ENCODE measurements at places on chromosomes 4 and X.

DNA sequence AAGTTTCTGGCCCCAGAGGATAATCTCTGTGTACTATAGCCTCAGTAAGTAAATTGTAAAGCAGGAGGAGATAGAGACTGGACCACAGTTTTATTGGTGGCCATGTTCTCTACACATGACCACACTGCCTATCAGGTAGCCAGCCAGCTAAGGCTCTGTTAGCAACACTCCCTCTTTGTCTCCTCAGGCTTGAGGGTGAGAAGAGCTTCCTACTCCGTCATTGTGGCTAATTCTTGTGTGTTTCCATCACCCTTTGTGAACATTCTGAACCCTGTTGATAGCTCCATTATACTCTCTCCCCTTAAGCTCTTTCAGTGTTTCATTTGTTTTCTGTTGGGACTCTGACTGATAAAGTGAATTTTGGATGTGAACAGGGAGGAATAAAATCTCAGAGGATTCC is 233.4 kb downstream of the CFAP299 start:
- DNase-seq, result no peak

DNA sequence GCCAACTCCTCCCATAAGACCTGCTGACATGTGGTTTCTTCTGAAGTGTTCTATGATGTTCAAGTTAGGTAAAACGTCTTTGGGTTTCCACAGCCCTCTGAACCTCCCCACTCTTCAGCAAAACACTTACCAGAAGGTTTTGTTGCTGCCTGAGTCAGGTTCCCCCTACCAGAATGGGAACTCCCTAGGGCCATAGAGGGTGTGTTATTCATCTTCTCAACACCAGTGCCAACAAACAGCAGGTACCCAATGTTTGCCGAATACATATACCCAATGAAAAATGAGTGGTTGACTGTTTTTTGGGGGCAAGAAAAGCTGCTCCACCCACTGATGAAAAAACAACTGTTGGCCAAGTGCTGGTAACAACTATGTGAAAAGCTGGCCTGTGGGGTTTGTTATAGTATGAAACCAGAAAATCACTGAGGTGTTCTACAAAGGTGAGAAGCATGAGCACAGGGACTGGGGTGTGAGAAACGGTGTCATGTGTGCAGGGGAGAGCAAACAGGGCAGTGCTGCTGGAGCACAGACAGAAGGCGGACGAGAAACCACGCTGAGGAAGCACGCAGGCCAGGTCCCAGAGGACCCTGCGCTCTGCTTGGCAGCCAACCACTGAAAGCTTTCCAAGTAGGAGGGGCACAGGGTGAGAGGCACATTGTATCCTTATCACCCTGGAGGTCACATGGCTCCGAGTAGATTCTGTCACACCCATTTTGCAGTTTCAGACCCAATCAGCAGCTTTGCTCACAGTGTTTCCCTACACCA is 28.8 kb downstream of the ATP8A1 start:
- DNase-seq, result no peak

GRCh38 chr4:3651267-3651845 is 114.8 kb upstream of the ADRA2C start:
- DNase-seq, result no peak

DNA sequence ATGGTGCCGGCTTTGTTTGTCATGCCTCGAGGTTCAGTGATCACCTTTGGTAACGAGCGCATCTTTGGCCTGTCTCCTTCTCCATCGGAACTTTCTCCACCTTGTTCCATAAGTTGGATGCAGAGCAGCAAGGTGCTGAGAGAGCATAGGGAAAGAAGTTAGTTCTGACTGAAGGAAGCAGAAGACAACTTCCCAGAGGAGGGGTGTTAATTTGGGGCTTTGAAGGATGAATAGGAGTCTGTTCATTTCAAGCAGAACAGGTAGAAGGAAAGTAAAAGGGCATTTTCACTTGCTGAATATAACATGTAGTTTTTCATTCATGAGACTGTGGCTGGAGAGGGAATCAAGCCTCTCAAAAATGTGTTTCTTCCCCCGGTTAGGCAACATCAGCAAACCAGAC is 232.0 kb upstream of the PSAPL1 start:
- no peak for DNase-seq

GRCh38 chrX:66602381-66602938 is 36.4 kb downstream of the EDA2R start:
- DNase-seq, result no peak

GRCh38 chrX:30039768-30040167 is 175.6 kb upstream of the MAGEB2 start:
- DNase-seq, result no peak

DNA sequence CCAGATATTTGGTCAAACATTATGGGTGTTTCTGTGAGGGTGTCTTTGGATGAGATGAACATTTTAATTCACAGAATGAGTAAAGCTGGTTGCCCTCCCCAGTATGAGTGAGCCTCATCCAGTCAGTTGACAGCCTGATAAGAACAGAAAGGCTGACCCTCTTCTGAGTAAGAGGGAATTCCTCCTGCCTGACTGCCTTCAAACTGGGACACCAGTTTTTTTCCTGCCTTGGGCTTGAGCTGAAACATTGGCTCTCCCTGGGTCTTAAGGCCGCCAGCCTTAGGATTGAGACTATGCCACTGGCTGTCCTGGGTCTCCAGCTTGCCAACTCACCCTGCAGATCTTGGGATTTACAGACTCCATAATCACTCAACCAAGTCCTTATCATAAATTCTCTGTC is 14.5 kb upstream of the MAML3 start:
- no peak for DNase-seq

GRCh38 chr4:81605271-81605670 is 133.6 kb upstream of the RASGEF1B start:
- no peak for DNase-seq

- no peak for DNase-seq
These were observed 285.9 kb upstream of the ARSJ start for GRCh38 chr4:114265342-114265741.

DNA sequence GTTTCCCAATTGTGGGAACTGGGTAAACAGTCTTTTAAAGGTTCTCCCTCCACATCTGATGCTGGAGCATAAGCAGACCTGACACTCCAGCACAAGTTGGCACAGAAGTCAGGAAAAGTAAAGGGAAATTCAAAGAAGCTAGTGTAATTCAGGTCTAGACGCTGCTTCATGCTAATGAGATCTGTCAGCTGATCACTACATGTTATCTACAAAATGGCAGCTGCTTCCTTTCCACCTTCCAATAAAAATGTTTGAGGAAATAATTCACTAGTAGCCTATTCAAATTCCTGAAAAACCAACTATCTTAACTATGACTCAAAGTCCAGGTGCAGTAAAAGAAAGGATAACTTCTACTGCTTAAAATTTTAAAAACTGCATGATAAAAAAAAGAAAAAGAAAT is 29.3 kb downstream of the DCAF8L2 start:
- DNase-seq, result no peak

DNA sequence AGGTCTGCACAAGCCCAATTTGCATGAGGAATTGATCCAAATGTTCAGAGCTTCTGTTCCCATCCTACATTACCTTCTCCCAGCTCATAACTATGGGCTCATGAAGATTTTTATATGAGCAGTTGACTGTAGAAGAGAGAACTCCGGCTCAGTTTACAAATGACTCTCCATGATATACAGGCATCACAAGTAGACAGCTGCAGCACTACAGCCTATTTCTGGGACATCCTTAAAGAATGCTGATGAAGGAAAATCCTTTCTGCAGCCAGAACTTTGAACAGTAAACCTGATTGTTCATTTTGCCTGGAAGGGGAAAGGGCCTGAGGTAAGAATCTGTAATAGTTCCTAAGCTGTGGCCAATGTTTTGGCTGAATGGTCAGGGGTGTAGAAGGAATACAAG is 174.1 kb upstream of the CXCL13 start:
- DNase-seq, result no peak

DNA sequence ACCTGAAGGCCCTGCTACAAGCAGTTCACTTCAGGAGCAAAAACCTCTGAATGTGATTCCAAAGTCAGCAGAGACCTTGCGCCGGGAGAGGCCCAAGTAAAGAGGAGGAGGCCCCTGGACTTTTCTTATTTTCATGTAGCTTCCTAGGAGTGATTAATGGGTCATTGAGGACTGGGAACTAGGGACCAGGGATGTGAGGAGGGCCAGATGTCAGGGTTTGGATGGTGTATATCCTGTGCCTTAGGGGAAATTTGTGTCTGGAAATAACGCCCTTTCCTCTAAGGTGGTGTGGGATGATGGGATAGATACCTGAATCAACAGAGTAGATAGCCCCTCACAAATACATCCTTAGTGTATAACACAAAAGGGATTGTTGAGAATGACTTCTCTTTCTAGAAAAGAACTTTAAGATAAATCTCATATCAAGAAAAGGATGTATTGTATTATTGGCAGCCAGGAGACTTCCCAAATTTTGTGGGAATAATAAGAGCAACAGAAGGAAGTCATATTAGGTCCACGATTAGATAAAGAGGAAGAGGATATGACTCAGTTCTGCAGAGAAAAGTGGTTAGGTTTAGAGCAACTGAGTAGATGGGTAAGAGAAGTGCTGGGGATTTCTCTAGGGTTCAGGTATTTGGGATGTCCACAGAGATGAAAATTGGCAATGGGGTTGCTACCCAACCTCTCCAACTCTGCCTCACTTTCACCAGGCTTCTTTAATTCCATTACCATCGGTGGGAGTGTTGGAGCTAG is 1.1 kb downstream of the ITGB1BP2 start:
- peak; percentile 43 for DNase-seq

GRCh38 chr4:174592256-174592984 is 70.1 kb upstream of the HPGD start:
- no peak for DNase-seq

GRCh38 chrX:149570668-149571067 is 16.6 kb downstream of the MAGEA9B start:
- no peak for DNase-seq

DNA sequence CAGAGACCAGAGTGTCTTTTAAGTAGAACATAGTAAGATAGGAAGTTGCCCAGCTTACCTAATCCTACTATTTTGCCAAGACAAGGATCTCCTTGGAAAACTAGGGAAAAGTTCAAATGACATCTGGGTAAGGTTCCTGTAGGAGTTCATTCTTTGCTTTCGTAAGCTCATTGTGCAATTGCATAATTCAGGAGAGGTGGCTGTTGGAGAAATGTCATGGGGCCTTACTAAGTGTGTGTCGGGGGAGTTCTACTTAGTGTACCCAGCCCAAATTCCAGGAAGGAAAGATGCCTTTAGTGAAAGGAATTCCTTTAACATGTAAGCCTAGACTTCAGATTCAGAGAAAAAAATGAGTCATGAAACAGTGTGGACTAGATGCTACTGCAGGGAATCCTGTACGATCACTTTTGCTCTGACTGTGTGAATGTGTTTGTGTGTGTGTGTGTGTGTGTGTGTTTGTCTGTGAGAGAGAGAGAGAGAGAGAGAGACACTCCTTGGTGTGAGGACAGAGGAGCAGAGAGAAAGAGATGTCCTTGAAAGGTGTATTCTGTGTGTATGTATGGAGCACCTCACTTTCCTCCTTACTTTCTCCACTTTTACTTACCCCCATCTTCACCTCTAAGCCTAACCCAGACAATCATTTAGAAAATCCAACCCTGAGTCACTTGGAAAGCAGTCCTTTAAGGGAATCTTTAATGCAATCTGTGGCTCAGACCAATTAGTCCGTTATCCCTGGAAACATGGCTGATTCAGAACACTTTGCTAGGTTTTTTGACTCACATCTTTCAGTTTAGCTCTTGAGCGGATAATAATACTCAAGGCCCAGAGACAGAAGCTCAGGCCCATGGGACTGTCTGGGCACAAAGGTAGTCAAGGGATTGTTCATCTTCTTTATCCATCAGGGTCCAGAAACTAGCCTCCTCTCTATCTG is 114.5 kb upstream of the ACSL4 start:
- no peak for DNase-seq

- DNase-seq, result no peak
These were observed 56.3 kb downstream of the CCDC149 start for GRCh38 chr4:24856586-24856985.

DNA sequence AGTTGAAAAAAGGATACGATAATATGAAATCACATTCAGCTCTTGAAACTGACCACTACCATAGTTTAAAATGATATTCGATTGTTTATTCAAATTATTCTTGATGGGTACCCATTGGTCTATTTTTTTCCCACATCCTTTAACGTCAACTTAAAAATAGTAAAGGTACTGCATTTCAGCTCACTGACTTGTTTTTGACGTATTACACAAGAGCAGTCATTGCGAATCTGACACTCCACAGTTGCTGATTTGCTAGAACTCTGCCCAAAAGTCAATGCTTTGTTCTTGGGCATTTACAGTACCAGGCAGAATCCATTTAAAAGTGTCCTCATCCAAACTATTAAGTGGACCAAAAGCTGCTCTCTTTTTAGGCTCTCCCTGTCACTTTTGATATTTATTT is 1.2 kb upstream of the PDS5A start:
- DNase-seq, result no peak

DNA sequence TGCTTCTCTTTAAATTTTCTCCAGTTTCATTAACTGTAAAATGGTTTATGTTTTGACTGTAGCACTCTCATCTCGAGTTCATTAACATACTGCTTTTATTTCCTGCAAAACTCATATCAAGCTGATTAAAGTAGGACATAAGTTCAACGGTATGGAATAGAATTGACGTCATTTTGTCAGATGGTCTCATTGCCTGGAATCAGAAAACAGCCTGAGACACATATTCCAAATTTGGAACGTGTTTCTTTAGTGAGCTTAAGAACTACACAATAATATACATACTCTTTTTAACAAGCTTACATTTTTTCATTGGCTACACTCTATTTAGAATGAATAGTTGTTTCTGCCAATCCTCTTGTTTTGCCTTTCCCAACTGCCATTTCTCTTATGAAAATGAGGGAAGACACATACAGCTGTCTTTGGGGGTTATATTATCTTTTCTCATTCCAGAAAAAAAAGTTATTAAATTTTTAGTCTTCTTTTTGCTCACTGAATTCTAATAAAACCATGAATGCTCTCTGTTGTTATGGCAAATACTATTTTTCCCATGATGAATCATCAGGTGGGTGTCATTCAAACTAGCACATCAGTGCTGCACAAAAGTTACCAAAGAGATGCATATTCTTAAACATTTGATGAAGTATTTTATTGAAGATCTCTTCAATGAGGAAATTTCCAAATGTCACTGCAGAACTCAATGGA is 162.8 kb downstream of the GABRB1 start:
- DNase-seq, result no peak

DNA sequence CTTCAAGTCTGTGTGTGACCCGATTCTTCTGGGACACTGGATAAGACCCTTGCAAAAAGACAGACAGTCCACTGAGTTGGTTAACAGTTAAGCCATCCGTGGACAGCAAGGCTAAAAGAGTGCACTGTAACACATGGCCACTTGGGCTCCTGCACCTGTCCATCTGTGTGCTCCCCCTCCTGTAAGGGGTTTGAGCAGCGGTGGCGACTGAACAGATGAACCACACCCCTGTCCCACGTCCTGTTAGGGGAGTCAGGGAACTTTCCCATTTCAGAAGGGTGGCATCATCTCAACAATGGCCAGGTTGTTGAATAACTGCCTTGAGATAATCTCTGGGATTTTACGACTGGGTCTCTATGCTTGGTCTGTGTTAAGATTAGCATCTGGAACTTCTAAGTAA is 178.6 kb downstream of the GRXCR1 start:
- no peak for DNase-seq

- DNase-seq, result no peak
These were observed 55.8 kb downstream of the PTTG2 start for GRCh38 chr4:38015886-38016515.
